ENCODE measurements at places on chromosomes 5 and 9.
A peak's percentile ranks its signal among the peaks of the same experiment; 100 is the strongest.

DNA sequence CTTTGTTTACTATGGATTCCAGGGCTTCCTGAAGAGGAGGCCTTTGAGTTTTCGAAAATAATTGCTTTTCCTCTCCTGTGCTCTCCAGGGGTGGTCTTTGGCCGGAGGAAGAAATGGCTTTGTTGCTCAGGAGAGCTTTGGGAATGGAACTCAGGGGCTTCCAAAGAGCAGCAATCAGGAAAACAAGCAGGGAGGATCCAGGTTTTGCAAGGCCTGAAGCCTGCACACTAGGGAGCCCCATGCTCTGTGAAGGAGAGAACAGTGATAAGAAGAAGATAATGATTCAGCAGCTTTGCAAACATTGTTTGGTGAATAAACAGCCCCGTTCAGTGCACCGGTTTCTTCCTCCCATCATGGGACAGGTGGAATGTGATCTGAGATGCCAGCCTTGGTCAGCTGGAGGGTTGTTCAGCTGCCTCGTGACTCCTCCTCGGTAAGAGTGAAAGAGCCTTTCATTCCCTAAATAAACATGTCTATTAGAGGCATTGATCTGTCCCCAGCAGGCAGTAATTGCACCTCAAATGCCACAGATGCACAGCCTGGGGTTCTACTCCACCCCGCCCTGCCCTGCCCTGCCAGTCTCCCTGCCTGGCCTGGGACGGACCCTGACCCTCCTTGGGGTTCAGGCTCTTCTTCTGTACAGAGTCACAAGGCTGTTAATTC is 11.5 kb upstream of the ALDH1B1 start:
- no peak for DNase-seq

DNA sequence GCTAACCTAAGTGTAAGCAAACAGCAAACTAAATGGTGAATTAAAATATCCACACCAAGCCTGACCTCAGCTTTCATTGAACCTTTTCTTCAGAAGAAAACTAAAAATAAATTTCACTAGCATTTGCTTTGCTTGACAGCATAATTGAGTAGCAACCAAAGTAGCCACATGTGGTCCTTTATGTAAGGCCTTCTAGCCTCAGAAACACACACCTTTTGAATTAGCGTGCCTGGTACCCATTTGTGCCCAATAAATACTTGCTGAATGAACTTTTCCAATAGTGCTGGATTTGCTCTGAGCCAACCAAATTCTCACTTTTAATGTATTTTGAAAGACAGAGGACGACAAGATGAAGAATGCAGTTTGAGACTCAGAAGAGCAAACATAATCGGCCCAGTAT is 2.1 kb upstream of the NIPBL start:
- DNase-seq, result no peak

- DNase-seq, result no peak
These were observed 141.9 kb upstream of the IER5L start for GRCh38 chr9:129319938-129320481.

DNA sequence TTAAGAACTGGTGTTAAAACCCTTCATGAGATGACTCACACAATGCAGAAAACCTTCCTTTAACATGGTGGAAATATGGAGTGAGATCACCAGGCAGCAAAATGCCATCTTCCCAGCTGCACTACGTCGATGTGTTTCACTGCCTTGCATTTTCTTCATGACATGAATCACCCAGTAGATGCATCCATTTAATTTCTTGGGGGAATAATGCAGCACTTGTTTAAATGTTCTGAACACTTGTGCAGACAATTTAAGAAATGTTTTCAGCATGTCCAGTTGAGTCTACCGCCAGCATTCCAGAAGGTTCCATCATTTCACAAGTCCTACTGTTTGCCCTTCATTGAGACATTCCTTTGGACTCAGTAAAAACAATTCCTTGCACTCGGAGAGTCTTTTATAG is 81.6 kb downstream of the ADAMTS16 start:
- DNase-seq, result no peak

DNA sequence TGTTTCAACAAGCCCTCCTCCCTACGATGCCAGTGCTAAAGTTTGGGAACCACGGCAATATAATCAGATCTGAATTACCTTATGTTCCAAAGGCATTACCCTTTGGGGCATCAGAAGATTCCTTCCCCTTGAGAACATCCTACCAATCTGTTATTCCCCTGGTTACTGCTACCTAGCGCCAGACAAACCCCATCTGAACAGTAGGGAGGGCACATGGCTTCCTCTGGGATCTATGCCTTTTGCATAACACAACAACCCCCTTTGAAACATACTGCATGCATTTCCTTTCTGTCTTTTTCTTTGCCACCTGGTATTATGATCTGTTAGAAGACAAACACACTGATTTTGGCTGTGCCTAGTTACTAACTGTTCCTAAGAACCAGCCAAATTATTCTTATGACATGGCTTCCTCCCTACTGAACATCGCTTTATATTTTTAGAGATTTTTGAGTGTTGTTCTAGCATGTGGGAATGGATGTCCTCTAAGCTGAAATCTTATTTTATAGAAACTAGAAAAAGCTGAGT is 103.9 kb upstream of the DAPK1 start:
- DNase-seq, result no peak

DNA sequence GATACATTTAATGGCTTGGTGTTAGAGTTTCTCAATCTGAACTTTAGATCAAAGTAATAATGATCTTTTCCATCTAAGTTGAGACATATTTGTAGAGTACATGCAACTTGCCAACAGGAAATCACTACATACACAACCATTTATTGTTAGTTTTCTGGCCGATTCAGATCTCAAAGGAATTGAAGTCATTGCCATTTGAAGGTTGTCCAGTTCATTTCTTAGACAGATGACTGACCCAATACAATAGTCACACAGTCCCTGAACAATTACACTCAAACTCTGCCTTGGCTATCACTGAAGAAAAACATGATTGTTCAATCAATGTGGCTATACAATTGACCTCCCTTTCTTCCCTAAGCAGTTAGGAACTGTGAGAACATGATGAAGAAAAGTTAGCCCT is 753.2 kb upstream of the RIOK2 start:
- DNase-seq, result no peak

DNA sequence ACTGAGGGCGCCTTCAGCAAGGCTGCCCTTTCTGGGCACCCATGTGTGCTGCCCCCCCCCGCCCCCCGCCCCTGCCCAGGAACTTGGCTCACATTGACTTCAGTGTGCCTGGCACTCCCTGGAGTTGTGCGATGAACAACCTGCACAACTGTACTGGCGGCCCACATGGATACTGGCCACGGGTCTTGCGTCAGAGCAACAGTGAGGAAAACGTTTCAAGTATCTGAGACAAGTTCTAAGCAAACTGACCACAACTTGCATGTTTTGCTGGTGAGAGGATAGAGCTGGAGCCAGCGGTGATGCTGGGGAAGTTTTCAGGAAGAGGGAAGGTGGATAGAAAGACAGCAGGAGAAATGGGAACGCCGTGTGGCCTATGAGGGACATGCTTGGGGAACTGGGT is 45.4 kb downstream of the HABP4 start:
- no peak for DNase-seq

DNA sequence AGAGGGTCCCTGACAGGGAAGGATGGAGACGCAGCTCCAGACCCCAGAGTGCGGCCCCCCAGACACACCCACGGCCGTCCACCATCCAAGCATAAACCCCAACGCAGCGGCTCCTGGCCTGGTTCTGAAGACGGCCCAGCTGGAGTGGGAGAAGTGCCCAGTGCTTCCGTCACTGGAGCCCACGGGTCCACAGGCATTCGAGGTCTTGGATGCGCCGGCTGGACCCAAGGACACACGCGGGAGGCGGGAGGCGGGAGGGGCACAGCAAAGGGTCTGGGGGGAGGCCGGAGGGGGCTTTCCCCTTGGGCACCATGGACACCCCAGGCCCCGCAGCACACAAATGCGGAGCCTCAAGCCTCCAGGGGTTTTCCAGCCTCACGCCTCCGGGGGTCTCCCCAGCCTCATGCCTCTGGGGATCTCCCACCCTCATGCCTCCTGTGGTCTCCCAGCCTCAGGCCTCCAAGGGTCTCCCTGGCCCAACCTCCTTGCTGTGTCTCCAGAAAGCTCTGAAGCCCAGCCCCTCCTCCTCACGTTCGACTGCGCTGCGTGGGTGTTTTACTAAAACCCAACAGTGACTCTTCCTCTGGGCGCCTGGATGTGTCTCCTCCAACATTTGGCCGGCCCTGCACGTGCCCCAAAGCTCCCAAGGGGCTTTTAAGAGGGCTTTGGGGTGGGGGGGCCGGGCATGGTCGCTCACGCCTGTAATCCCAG is 15.2 kb downstream of the EXD3 start:
- no peak for DNase-seq

- no peak for DNase-seq
These were observed 5.8 kb downstream of the FPGS start for GRCh38 chr9:127808347-127809001.

DNA sequence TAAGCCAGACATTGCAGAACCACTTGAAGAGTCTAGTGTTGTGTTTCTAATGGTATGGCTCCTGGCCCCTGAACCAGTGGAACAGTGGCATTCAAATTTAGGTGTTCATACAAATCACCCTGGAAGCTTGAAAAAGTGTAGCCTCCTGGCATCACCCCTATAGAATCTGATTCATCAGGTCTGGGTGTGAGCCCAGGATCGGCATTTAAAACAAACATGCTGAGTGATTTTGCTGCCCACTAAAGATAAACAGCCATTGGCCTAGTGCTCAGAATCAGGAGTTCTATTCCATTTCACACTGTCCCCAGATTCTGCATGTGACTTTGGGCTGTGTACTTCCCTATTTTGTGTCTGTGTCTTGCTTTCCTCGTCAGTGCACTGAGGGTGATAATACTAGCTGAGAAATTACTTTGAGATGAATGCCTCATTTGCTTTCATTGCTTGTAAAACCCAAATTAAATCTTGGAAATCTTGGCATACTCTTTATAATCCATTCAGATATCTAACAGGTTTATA is 241.5 kb upstream of the CLINT1 start:
- no peak for DNase-seq

GRCh38 chr9:20981486-20981885 is 50.0 kb downstream of the HACD4 start:
- DNase-seq, result no peak

- DNase-seq, result no peak
These were observed 56.4 kb upstream of the BOD1 start for GRCh38 chr5:173672891-173673290.

GRCh38 chr5:141883184-141883891 is 5.1 kb upstream of the PCDH1 start:
- no peak for DNase-seq

GRCh38 chr9:125586172-125586511 is 120.9 kb downstream of the MAPKAP1 start:
- no peak for DNase-seq

- no peak for DNase-seq
These were observed 507.8 kb downstream of the MAT2B start for GRCh38 chr5:164013077-164013670.

DNA sequence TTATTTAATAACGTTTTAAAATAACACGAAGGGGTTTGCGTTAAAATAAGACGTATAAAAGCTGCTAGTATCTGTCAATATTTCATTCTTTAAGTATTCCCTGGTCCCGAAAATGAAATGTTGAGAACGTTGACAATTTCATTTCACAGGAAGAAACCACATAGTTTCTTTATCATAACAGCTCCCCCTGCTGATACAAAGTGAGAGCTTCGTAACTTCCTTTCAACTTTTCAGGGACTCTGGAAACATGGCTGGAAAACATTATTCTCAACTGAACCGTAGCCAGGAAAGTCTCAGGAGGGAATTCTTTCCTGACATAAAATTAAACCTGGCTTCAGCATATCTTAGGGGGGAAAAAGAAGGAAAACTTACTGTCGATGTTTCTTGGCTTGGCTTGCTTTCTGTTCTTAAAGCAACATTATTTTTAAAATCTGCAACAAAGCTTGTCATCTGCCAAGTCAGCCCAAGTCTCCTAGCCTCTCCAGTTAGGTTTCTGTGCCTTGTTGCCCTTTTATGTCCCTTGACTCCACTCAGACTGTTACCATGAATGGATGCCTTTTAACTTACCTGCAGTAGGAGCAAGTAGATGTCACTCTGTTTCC is 122.9 kb upstream of the DAB2 start:
- DNase-seq, result no peak

GRCh38 chr5:104751969-104752368 is 1189.4 kb upstream of the NUDT12 start:
- DNase-seq, result no peak

GRCh38 chr9:86705490-86705889 is 241.8 kb downstream of the GAS1 start:
- DNase-seq, result peak; percentile 26

GRCh38 chr5:139177809-139178588 is 20.2 kb downstream of the SIL1 start:
- no peak for DNase-seq

GRCh38 chr5:96159043-96159442 is 197.4 kb upstream of the ELL2 start:
- DNase-seq, result no peak

DNA sequence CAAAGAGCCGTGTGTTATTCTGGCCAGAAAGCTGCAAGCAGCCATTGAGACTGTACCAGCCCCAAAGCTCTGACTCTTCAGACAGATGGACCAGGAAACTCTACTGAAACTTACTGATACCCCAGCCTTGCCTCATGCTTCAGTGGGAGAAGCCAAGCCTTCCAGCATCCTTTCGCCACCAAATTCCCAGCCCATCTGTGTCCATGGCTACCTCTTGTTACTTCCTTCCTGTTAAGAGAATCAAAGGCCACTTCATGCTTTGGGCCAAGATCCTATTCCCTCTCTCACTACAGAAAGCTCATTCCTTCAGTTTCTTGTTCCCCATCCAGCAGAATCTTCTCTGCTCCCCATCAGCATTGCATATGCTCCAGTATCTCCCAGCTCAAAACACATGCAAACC is 46.9 kb upstream of the FREM1 start:
- DNase-seq, result no peak

- no peak for DNase-seq
These were observed 36.7 kb downstream of the HRH2 start for GRCh38 chr5:175694371-175695160.

DNA sequence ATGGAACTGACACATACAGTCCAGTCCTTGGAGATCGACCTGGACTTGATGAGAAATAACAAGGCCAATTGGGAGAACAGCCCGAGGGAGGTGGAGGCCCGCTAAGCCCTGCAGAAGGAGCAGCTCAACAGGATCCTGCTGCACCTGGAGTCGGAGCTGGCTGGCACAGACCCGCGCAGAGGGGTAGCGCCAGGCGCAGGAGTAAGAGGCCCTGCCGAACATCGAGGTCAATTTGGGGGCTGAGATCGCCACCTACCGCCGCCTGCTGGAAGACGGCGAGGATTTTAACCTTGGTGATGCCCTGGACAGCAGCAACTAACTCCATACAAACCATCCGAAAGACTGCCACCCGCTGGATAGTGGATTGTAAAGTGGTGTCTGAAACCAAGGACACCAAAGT is 1610.1 kb upstream of the ACO1 start:
- DNase-seq, result no peak

DNA sequence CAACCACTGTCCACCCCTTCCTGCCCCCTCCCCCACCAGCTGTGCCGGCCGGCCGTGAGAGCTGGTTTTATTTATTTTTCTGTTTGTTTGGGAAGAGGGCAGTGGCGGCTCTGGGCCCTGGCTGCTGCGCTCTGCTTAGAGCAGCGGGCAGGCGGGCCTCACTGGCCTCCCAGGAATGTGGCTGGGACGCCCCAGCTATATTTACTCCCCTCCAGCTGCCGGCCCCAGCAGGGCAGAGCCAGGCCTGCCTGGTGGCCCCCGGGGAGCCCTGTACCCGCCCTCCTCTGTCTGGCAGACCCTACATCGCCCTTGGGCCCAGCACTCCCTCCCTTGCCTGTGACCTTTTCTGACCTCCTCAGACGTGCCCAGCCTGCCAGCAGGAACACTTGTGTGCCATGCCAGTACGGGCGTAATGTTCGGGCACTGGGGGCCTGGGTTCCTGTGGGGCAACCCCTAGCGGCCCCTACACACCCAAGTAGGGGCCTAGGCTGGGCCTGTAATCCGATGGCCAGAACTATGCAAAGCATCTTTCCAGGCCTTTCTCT is 7.7 kb downstream of the CXXC5 start:
- no peak for DNase-seq
